ENCODE measurements at places on chromosomes 3 and 15.

GRCh38 chr15:38002883-38003477, 68.5 kb downstream of the TMCO5A start:
- peak; percentile 69 for DNase-seq

DNA sequence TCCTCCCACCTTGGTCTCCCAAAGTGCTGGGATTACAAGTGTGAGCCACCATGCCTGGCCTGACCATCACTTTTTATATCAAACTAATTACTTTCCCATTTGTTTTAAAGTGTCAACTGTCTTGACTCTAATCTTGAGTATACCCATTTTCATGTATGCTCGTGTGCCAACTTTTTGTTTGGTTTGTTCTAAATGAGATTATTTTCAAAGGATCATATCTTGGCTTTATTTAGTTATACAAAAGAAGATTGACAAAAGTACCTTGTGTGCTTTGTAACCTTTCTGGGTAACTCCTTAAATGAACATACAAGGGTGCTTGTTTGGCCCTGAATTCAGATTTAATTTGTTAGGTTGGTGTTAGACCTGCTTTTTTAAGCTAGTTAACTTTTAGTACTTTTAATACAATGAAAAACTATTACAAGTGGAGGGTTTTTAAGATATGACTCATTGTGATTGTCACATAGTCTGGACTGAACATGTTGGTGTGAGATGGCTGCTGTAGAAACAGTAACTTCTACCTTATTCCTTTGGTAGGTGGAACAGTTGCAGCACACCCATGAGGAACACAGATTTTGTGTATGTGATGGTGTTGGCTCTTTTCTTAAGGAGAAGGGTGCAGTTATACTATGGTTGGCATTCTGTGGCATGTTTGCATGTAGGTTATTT, 10.7 kb downstream of the KIF23 start:
- DNase-seq = no peak

DNA sequence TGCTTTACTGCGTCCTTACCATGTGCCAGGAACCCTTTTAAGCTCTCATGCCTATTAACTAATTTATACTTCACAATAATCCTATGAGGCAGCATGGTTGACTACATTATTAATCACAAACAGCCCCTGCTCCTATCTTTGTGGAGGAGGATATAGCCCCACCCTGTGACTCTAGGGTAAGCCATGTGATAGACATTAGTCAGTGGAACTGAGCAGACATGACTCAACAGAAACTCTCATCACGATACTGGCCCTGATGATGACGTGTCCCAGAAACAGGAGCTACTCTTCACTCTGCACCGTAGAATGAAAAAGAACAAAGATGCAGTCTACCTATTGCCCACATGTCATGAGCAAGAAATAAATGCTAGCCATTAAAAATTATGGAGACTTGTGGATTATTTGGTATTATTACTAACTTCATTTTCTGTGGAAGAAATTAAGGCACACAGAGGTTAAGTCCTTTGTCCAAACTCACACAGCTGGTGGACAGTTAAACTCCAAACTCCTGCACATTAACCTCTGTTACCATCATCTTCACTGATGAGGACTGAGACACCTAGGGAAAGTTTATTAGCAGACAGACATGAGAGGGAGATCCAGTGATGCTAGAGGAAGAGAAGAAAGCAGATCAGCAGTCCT, 51.2 kb downstream of the CFAP20DC start:
- no peak for DNase-seq

DNA sequence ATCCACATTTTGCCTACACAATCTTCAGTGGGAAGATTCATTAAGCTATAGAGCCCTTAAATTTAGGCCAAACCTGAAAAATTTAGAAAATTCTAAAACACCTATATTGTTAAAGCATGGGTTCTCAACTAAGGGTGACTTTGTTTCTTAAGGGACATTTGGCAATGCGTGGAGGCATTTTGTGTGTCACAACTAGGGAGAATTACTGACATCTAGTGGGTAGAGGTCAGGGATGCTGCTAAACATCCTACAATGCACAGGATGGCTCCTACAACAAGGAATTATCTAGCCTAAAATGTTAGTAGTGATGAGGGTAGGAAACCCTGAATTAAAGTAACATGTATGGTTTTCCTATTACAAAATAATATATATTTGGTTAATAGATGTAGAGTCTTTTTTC, 55.8 kb downstream of the TBC1D5 start:
- peak; percentile 8 for DNase-seq

DNA sequence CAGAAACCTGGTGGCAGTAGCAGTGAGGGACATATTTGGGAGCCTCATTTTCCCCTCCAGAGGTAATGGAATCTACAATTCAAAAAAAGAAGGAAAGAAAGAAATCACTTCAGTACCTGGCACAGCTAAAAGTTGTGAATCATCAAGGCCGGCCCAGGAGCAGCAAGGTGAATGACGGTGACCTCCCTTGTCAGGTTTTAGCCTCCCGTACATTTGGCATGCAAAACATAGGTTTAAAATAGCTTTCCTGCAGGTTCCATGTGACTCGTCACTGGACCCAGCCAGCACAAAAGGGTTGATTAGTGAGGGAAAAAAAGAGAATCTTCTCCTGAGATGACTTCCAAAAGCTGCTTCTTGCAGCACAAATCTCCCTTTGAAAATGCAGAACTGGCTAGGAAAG, 394.2 kb downstream of the LSAMP start:
- DNase-seq = no peak

DNA sequence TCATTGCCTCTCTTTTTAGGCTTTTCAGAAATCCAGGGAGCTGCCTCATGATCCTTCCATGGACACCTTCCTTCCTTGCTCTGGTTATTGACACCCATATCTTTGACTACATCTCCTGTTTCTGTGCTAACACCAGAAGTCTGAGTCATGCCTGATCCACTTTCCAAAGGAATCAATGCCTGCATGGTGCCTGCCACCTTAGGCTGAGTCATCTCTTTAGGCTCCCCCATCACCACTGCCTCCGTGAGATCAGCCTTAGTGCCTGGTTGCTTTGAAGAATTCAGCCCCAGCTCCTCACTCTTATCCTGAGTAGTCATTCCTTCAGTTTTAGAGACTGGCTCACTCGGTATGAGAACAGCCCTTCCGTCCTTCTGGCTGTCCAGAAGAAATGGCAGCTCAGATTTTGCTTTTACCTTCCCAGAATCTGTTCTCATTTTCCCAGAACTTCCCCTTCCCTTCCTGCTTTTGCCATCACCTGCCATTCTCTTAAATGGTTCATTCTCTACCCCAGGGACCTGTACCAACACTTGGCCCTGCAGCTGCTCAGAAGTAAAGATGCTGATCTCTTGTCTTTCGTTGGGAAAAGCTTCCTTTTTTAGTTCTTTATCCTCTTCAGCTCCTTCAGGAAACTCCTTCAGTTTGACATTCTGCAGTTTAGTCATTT, 105.3 kb downstream of the MAP4 start:
- no peak for DNase-seq

- DNase-seq = no peak
Observed at GRCh38 chr15:80662129-80662528, 33.0 kb upstream of the ABHD17C start.

DNA sequence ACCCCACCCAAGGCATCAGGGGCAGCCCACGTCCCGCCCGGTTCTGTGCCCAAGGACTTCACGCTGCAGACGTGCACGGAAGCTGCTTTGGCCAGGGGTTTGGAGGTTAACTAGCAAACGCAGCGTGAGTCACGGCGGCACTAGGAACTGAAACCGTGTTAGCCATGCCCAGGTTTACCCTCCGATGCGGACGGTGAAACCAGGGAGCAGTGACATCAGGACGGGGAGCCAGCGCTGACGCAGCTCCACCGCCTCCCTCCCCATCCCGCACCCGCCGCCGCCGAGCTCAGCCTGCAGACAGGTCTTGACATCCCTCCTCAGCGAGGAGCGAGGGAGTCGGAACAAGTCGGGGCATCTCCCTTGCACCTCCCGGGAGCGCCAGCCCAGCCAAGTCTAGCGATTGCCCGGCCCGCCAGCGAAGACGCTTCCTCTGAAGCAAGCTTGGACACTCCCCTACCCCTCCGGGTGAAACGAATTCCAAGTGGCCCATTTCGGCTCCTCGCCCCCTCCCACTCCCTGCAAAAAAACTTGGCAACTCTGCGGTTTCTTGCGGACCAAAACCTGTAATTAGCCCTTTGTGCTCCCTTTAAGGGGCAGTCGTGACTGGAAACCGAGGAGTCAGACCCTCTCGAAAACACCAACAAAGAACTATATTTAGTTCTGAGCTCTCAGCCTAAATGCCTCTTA, 1.4 kb upstream of the RAP2B start:
- peak; percentile 64 for DNase-seq

DNA sequence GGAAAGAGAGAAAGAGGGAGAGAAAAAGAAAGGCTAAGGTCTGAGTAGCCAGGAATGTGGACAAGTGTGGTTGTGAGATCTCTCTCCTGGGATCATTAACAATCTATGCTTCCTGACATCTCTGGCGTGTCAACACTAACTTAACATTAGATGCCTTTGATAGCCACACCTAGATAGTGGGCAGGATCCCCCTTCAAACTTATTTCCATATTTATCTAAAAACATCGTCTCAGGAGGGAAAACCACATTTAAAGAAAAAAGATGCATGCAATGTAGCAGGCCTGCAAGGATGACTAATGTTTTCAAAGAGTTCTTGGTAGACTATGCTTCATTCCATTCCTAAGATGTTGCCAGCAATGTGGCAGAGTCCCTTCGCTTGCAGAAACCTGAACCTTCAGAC, 80.9 kb downstream of the MLH1 start:
- DNase-seq = no peak

GRCh38 chr15:75545064-75545463, 34.1 kb downstream of the PTPN9 start:
- DNase-seq = no peak

GRCh38 chr3:43950775-43951174, 260.0 kb downstream of the ABHD5 start:
- DNase-seq = no peak

GRCh38 chr15:77060546-77060945, 10.4 kb downstream of the TSPAN3 start:
- no peak for DNase-seq

DNA sequence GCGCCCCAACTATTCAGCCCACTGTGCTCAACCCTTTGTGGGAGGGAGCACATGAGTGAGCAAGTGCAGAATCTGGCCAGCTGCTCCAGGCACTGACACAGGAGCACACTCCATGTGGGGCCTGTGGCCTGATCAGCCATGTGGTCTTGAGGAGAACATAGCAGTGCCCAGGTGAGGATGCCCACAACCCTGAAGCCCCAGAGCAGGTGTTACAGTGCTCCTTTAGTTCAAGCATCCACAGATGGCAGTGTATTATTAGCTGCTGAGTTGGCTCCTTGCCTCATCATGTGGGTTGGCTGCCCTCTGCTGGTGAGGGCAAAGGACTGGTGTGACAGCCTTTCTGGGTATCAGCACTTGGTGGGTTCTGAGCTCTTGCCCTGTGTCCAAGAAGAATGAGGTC, 1588.2 kb downstream of the SI start:
- DNase-seq = peak; percentile 24

GRCh38 chr3:112149136-112149535, 16.1 kb upstream of the GCSAM start:
- DNase-seq = no peak

- no peak for DNase-seq
Observed at GRCh38 chr3:9701006-9701405, 2.6 kb upstream of the CPNE9 start.

Measured in endothelial cell (in vitro differentiated cells).